ENCODE measurements at places on chromosomes 3 and 15. TPM values are rescaled to one million over a fixed set of nuclear protein-coding genes. Genes with fewer than 3 reads are reported as not detected.

ZIC4 gene
- total RNA-seq = 0.17 TPM

MYZAP gene
- 4.8 TPM for total RNA-seq

GRAMD2A gene
- total RNA-seq = 16.0 TPM

LIPC gene
- total RNA-seq = not detected

CD200 gene
- 13.0 TPM for total RNA-seq

SLC2A2 gene
- total RNA-seq = not detected

GRIP2 gene
- 0.43 TPM for total RNA-seq

STRIT1 gene
- not detected for total RNA-seq

MCTP2 gene
- total RNA-seq = 28.0 TPM

PLSCR2 gene
- total RNA-seq = not detected

THOC7 gene
- 34.5 TPM for total RNA-seq

GHSR gene
- not detected for total RNA-seq

ESYT3 gene
- 2.8 TPM for total RNA-seq

DUSP7 gene
- total RNA-seq = 167 TPM

CAPN3 gene
- total RNA-seq = 13.0 TPM

ATP8B4 gene
- total RNA-seq = 2.2 TPM

APPL1 gene
- total RNA-seq = 60.7 TPM

TF gene
- total RNA-seq = 0.24 TPM

ADIPOQ gene
- not detected for total RNA-seq

CKMT1B gene
- total RNA-seq = 22.0 TPM

GOLGA8J gene
- total RNA-seq = not detected

KLF13 gene
- 69.1 TPM for total RNA-seq

CYP1A2 gene
- total RNA-seq = not detected

A4GNT gene
- not detected for total RNA-seq

FHIT gene
- 9.0 TPM for total RNA-seq

CRABP1 gene
- not detected for total RNA-seq

TP63 gene
- total RNA-seq = 286 TPM

BLOC1S6 gene
- total RNA-seq = 47.0 TPM

PEAK1 gene
- total RNA-seq = 27.6 TPM

ARNT2 gene
- total RNA-seq = 0.51 TPM

TUSC7 gene
- not detected for total RNA-seq

P2RY12 gene
- total RNA-seq = not detected

GREM1 gene
- total RNA-seq = not detected

HDC gene
- total RNA-seq = not detected

COL7A1 gene
- total RNA-seq = 312 TPM

GRM2 gene
- total RNA-seq = 0.12 TPM

All from mammary epithelial cell (primary cell).